Activated B cell treated with CpG ODN at 0.5 μM for 24 hours (primary cell): ENCODE measurements at places on chromosomes 13 and 19. TPM values are rescaled to one million over a fixed set of nuclear protein-coding genes. Genes with fewer than 3 reads are reported as not detected.

LRG1 gene
- total RNA-seq = 0.42 and 2.0 TPM in 2 replicates

ZNF77 gene
- 5.2 and 6.7 TPM in 2 replicates for total RNA-seq

ZNF426 gene
- 18.8 and 22.7 TPM in 2 replicates for total RNA-seq

MCOLN1 gene
- total RNA-seq = 13.4 and 13.7 TPM in 2 replicates

NCR1 gene
- not detected in 2 replicates for total RNA-seq

COL4A2 gene
- 0.61 TPM in 1 of 2 replicates, not detected in the other for total RNA-seq

KLK15 gene
- not detected in 2 replicates for total RNA-seq

ZNF230 gene
- 12.1 and 15.0 TPM in 2 replicates for total RNA-seq

PSG11 gene
- total RNA-seq = not detected in 2 replicates

CGB1 gene
- total RNA-seq = not detected in 2 replicates

C13orf42 gene
- not detected in 2 replicates for total RNA-seq

C19orf67 gene
- total RNA-seq = not detected in 2 replicates

SHC2 gene
- total RNA-seq = 0.24 TPM in 1 of 2 replicates, not detected in the other

CD320 gene
- total RNA-seq = 23.7 and 24.6 TPM in 2 replicates

- H3K36me3 ChIP-seq = peaks cover 94% of the 10 kb centered on the region
- DNase-seq = no peak
- no peaks in the 10 kb centered on the region for H3K4me1 ChIP-seq
- no peaks in the 10 kb centered on the region for H3K27me3 ChIP-seq
- H3K27ac ChIP-seq = no peak overlapping the region
- no peak overlapping the region for H3K4me3 ChIP-seq
Observed at GRCh38 chr19:52020506-52020905, 7.7 kb downstream of the ZNF614 start.

DNA sequence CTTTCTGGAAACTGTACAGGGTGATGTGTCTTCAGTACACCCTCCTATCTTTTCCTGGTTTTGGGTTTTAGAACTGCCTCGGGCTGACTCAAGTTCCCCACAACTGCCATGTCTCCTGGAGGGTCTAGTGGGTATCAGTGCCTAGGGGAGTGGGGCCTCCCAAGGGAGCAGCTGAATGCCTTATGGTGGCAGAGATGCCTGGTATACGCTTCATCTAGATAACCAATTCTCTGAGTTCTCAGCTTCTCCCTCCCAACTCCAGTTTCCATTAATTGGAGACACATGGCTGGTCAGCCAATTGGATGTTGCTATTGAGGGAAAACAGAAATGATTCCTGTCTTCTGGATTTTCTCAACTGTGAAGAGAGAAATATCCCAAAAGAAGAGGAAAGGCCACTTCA is 12.8 kb downstream of the ZNF439 start:
- peaks cover 82% of the 10 kb centered on the region for H3K36me3 ChIP-seq
- peaks cover 2% of the 10 kb centered on the region for H3K4me1 ChIP-seq
- no peak overlapping the region for H3K27ac ChIP-seq
- no peak overlapping the region for H3K4me3 ChIP-seq

- no peaks in the 10 kb centered on the region for H3K36me3 ChIP-seq
- H3K27ac ChIP-seq = no peak overlapping the region
- no peak overlapping the region for H3K4me3 ChIP-seq
- no peaks in the 10 kb centered on the region for H3K27me3 ChIP-seq
- no peak for DNase-seq
Observed at GRCh38 chr13:65336916-65337315, 1893.2 kb downstream of the PCDH9 start.

GRCh38 chr13:36965767-36966166 is 33.4 kb downstream of the ALG5 start:
- no peak overlapping the region for H3K27ac ChIP-seq
- DNase-seq = no peak
- peaks cover 64% of the 10 kb centered on the region for H3K36me3 ChIP-seq
- H3K4me1 ChIP-seq = no peaks in the 10 kb centered on the region
- H3K27me3 ChIP-seq = no peaks in the 10 kb centered on the region
- H3K4me3 ChIP-seq = no peak overlapping the region

DNA sequence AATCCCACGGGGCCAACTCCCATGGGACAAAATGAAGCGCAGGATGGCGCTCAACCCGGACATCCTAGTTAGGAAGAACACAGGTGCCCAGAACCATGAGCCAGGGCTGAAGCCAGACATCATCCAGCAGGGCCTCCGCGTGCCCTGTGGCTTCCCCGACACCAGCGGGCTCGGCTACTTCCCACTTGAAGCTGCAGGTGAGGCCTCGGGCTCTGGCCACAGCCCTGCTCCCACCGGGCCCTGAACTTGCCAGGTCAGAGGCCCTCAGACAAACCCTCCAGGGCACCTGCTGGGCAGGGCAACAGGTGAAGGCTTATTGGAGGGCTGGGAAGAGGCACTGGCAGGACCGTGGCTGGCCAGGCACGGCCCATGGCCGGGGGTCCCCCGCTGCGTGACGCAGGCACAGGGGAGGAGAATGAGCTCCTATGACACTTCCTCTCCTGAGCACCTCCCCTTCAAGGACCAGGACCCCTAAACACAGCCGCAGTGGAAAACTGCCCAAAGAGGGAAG is 117.7 kb downstream of the STK24 start:
- H3K27ac ChIP-seq = no peak overlapping the region
- H3K27me3 ChIP-seq = no peaks in the 10 kb centered on the region
- H3K4me3 ChIP-seq = no peak overlapping the region

DNA sequence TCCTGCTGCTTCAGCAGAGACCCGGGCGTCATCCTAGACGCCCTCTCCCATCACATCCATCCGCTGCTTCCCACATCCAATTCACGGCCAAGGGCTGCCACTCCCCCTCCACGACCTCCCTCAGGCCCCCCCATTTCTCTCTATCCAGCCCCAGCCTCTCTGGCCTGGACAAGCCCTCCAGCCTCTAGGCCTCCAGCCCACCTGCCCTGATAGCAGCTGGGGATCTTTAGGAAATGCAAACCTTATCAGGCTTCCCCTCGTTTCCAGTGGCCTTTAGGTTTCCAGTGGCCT is 51.6 kb downstream of the PEPD start:
- no peak overlapping the region for H3K4me3 ChIP-seq
- no peak for DNase-seq
- H3K27me3 ChIP-seq = no peaks in the 10 kb centered on the region
- H3K27ac ChIP-seq = no peak overlapping the region
- H3K36me3 ChIP-seq = peaks cover 17% of the 10 kb centered on the region
- no peaks in the 10 kb centered on the region for H3K4me1 ChIP-seq

GRCh38 chr19:5444431-5444830 is 10.8 kb upstream of the ZNRF4 start:
- H3K27ac ChIP-seq = no peak overlapping the region
- no peaks in the 10 kb centered on the region for H3K36me3 ChIP-seq
- H3K4me3 ChIP-seq = no peak overlapping the region
- H3K27me3 ChIP-seq = peaks cover 17% of the 10 kb centered on the region
- no peaks in the 10 kb centered on the region for H3K4me1 ChIP-seq
- no peak for DNase-seq

DNA sequence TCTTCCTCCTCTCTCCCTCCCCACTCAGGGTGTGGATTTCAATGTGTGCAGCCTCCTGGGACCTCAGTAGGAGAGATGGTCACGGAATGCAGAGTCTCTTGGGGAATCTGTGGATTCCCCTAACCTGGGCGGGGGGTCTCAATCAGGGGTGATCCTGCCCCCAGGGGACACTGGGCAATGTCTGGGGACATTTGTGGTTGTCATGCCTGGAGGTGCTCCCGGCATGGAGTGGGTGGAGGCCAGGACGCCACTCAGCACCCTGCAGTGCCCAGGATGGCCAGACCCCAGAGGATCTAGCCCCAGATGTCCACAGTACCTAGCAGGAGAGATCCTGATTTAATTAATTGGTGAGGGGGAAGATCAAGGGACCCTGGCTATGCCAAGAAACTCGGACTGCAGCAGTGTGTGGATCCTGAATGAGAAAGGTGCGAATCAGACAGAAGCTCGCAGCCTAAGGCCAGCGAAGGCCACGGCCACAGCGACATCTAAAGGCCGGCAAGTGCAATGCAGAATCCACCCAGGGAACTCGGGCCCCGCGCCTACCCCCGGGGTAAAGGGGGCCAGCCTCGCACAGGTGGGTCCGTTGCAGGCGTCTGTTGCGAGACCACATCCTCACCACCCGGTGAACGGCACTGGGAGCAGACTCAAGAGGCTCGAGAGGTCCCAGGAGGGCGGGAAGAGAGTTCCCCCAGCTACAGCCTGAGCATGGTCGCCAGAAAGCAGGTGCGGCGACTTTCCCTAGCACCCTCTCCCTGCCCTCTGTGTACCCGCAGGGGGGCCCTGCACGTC is 88.8 kb downstream of the GNG7 start:
- peaks cover 91% of the 10 kb centered on the region for H3K4me1 ChIP-seq
- H3K27me3 ChIP-seq = no peaks in the 10 kb centered on the region
- H3K4me3 ChIP-seq = peak overlapping the region; percentile 49

GRCh38 chr13:36275190-36276002 is 22.2 kb downstream of the CCDC169 start:
- H3K4me3 ChIP-seq = no peak overlapping the region
- H3K4me1 ChIP-seq = no peaks in the 10 kb centered on the region
- H3K27me3 ChIP-seq = no peaks in the 10 kb centered on the region
- no peak for DNase-seq
- H3K27ac ChIP-seq = no peak overlapping the region

GRCh38 chr13:105139048-105139379 is 1396.4 kb downstream of the EFNB2 start:
- H3K27ac ChIP-seq = peak overlapping the region; percentile 95
- no peak for DNase-seq
- H3K36me3 ChIP-seq = peaks cover 4% of the 10 kb centered on the region
- no peaks in the 10 kb centered on the region for H3K27me3 ChIP-seq
- H3K4me3 ChIP-seq = peak overlapping the region; percentile 91

DNA sequence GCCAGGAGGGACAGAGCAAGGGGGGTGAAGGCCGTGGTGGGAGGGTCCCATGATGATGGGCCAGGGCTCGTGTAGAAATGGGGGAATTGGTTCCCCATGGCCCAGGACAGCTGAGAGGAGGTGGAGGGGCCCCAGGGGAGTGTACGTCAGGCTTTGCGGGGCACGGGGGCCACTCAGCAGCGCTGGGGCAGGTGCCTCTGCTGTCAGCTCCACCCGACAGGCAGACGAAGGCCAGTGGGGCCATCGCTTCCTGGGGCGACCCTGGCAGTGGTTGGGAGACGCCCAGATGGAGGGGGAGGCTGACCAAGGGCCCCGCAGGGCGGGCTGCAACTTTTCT is 1.9 kb upstream of the TEKTIP1 start:
- H3K27ac ChIP-seq = no peak overlapping the region
- H3K27me3 ChIP-seq = no peaks in the 10 kb centered on the region
- H3K4me1 ChIP-seq = no peaks in the 10 kb centered on the region
- DNase-seq = no peak

GRCh38 chr13:76383676-76384461 is 502.3 kb downstream of the KCTD12 start:
- DNase-seq = no peak
- H3K27me3 ChIP-seq = no peaks in the 10 kb centered on the region
- H3K36me3 ChIP-seq = no peaks in the 10 kb centered on the region
- H3K4me1 ChIP-seq = no peaks in the 10 kb centered on the region

DNA sequence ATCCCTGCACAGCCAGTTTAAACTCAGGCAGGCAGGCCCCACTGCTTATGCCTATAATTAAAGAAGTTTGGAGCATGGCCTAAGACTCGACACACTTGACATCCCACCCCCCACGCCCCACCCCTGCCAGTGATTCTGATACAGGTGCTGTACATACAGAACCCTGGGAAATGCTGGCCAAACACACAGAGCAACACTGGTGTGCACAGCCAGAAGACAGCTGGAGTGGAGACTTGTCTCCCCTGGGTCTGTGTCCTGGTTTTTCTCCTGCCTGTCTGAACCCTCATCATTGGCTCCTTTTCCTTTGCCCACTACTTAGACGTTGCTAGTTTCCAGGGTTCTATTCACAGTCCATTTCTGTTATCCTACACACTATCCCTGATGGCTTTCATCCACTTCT is 76.8 kb downstream of the DLEU7 start:
- H3K4me3 ChIP-seq = no peak overlapping the region
- no peak for DNase-seq
- peaks cover 46% of the 10 kb centered on the region for H3K4me1 ChIP-seq
- H3K36me3 ChIP-seq = no peaks in the 10 kb centered on the region

GRCh38 chr19:58001895-58002369 is 688 bp downstream of the ZNF606 start:
- H3K27me3 ChIP-seq = no peaks in the 10 kb centered on the region
- peaks cover 87% of the 10 kb centered on the region for H3K36me3 ChIP-seq
- peak overlapping the region; percentile 88 for H3K4me3 ChIP-seq
- DNase-seq = no peak
- H3K27ac ChIP-seq = peak overlapping the region; percentile 82

GRCh38 chr19:41626278-41626677 is 596 bp downstream of the CEACAM4 start:
- no peak overlapping the region for H3K4me3 ChIP-seq
- peaks cover 10% of the 10 kb centered on the region for H3K27me3 ChIP-seq
- no peak for DNase-seq
- H3K4me1 ChIP-seq = no peaks in the 10 kb centered on the region

GRCh38 chr19:2315818-2316353 is 7.9 kb upstream of the LINGO3 start:
- peak overlapping the region; percentile 59 for H3K4me3 ChIP-seq
- peaks cover 2% of the 10 kb centered on the region for H3K36me3 ChIP-seq
- H3K27ac ChIP-seq = peak overlapping the region; percentile 82

- H3K27me3 ChIP-seq = no peaks in the 10 kb centered on the region
- H3K4me3 ChIP-seq = no peak overlapping the region
- DNase-seq = no peak
- H3K4me1 ChIP-seq = peaks cover 8% of the 10 kb centered on the region
- no peaks in the 10 kb centered on the region for H3K36me3 ChIP-seq
Observed at GRCh38 chr19:48818234-48818820, 7.5 kb upstream of the BCAT2 start.

DNA sequence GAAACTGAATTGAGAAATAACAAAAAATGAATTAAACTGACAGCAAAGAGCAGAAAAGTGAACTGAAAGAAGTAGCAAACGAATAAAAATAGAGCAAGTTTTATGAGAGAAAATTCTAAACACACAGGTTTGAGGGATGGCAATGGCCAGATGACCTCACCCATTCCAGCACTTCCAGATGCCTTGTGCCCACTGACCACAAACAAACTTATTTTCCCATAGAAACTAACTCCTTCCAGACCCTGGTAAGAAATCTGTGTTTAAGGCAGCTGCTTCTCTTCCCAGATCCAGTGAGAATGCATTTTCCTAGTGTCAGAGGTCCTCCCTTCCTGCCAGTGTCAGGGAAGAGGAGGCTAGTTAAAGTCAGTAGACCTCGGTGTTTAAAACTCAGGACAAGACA is 51.7 kb downstream of the RXFP2 start:
- no peaks in the 10 kb centered on the region for H3K4me1 ChIP-seq
- no peak for DNase-seq
- H3K4me3 ChIP-seq = no peak overlapping the region
- H3K27me3 ChIP-seq = peaks cover 4% of the 10 kb centered on the region
- no peak overlapping the region for H3K27ac ChIP-seq

- H3K27ac ChIP-seq = no peak overlapping the region
- H3K27me3 ChIP-seq = no peaks in the 10 kb centered on the region
- no peaks in the 10 kb centered on the region for H3K4me1 ChIP-seq
Observed at GRCh38 chr13:36374063-36374462, 27.9 kb upstream of the SPART start.

DNA sequence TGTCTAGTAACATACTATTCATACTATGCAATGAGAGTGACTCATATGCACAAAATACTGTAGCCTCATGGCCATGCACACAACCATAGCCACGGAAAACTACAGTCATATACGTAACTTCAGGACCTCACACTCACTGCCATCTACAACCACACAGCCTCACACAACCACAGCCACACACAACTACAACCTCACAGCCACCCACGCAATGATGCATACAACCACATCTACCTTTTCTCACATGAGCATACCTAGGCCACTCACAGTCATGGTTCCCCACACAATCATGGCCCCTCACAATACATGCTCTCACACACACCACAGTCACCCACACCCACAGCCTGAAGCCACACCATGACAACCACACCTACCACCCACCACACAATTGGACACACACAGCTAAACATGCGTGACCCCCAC is 8.7 kb upstream of the TNFSF14 start:
- no peak overlapping the region for H3K27ac ChIP-seq
- no peaks in the 10 kb centered on the region for H3K36me3 ChIP-seq
- H3K4me1 ChIP-seq = peaks cover 18% of the 10 kb centered on the region
- peaks cover 20% of the 10 kb centered on the region for H3K27me3 ChIP-seq
- no peak overlapping the region for H3K4me3 ChIP-seq
